ENCODE measurements at places on chromosomes 2 and 18.
A peak's percentile ranks its signal among the peaks of the same experiment; 100 is the strongest.

DNA sequence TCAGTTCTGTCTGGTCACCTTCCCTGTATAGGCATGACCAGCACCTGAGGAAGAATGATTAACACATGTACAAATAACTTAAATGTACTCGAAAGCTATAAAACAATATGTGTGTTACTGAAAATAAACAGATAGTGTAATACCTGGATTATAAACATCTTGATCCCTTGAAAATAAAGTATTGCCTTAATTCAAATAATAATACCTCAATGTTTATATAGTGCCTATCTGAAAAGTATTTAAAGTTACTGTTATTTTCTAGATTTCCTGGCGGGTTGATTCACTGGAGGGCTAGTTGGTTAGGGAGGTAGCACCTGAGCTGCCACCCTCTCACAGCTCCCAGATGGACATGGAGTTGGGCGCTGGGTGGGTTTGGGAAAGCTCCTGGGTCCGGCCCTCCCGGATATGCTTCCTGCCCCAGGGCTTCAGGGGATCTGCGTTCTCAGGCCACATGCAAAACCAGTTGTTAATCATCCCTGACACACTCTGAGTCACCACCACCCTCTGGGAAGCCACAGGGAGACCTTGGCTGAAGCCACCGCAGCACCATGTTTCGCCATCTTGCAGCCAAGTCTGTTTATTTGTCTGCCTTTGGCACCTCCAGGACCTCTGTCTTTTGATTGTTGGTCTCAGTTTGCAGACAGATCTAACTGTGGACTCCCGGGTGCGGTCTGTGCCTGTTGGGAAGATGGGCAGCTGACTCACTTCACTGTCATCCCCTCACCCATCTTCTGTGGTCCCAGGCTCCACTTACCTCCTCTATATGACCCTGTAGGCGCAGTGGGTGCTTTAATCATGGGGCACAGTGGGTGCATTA is 35.3 kb downstream of the RAB31 start:
- DNase-seq, result no peak

DNA sequence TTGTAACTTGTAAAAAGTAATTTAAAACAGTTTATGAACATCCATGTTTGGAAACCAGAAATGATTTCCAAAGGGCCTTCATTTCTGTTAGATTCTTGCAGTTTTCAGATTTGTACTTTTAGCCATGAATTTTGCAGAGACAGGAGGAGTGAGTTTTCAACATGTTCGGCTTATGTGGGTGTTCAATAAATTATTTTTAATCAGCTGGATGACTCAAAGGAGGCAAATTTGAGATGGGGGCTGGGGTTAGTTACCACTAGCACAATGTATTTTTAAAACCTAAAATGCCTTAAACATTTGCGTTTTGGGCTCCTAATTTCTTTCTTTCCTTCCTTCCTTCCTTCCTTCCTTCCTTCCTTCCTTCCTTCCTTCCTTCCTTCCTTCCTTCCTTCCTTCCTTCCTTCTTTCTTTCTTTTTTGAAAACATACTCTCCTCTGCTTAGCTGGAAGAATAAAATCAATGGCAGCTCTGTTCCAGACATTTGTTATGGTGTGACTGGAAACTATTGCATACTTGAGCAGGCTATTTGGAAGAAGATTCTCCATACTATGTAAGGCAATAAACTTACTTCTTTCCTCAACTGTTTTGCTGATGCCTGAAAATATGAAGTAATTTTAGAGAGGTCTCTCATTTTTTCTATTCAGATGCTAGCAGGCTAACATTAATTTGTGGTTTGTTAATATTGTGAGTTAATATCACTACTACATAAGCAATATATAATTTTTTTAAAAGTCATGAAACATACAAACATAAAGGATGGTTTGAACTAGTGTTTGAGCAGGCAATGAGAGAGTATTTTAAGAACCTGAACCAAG is 394.4 kb downstream of the NYAP2 start:
- no peak for DNase-seq

DNA sequence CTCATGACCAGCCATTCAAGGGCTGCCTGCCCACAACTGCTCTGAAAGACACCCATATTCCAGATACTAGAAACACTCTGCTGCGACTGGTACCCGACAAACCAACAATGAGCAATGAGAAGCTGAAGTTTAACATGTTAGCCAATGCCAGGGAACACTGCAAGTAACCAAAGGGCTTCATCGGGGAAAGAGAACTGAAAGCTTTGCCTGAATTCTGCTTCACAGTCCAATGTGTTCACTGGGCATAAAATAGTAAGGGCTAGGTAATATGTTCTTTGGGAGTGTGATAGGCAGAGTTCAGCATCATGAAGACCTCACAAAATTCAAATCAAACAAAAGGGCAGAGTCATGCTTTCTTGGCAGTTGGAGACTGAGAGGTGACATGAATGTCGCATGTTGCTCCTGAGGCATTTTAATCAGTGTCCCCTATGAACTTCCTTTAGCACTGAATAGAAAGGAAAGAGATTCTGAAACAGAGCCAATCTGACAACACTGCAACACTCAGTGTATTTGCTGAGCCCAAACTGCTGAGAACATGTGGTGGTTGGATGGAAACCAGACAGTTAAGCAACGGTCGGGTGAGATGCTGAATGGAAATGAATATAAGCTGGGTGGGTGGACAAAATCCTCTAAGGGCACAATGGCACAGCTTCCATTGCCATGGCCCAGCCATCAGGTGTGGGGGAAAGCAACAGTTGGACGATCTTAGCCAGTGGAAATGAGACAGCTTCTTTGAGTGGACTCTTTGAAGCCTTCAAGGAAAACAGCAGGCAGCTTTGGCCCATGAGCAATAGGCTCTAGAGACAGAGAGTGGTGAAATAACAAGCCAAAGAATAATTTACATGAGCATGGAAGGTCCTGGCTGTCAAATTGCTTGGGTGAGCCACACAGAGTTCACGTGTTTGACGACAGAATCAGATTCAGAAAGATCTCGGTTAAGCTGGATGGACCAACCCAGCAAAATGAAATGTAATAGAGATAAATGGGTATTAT is 277.5 kb downstream of the AFF3 start:
- peak; percentile 41 for DNase-seq

DNA sequence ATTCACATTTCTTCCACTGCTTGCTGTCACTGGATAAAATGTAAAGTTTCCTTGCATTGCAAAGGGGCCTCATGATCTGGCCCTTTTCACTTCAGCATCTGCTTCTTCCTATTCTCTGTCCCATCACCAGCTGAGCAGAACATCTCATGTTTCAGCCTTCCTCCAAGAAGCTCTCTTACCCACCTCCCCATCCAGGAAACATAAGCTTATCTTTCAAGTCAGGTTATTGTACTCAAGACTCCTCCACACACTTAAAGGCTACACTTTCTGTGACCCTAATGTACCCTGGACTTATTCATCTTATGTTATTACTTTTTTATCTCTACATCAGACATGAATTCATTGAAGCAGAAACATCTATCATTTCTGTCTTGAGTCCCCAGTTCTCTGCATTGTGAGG is 230.5 kb downstream of the PMAIP1 start:
- DNase-seq, result no peak

DNA sequence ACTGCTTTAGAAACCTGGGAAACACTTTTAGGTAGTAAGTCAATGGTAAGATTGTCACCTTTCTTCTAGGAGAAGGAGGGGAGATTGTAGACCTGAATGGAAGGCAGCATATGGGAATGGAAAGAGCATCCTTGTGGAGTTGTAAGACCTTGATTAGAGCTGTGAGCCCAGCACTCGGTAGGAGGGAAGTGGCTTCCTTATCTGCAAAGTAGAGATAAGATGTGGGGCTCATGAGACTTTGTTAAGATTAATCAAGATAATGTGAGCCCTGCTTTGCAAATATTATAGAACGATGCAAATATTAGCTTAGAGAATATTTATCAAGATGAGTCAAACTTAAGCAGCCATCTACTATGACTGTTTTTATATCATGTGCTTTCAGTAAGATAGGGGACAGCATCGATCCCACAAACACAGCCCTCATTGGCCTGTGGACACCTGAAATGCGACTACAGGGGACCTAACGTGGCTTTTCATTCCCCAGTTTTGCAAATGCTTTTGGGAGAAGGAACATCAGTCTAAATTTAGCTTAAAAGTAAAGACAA is 243.7 kb downstream of the LTBP1 start:
- no peak for DNase-seq

GRCh38 chr18:8990276-8991031 is 112.0 kb upstream of the NDUFV2 start:
- no peak for DNase-seq

DNA sequence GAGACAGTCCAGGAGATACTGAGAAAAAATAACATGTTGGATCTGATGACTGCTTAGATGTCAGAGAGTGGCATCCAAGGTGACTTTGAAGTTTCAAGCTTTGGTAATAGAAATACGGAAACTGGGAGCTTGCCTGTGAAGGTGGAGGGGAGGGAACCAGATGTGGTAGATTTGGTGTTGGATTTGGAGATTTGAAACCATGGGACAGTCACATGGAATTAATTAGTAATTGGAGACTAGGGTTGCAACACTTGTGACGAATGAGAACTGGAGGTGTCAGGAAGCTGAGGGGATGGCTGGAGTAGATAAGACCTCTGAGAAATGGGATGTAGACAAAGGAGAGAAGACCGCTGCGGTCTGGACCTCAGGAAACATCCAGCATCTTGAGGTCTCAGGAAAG is 46.7 kb downstream of the RPL37A start:
- DNase-seq, result no peak

- no peak for DNase-seq
Observed at GRCh38 chr2:111676291-111676822, 207.6 kb downstream of the ANAPC1 start.

DNA sequence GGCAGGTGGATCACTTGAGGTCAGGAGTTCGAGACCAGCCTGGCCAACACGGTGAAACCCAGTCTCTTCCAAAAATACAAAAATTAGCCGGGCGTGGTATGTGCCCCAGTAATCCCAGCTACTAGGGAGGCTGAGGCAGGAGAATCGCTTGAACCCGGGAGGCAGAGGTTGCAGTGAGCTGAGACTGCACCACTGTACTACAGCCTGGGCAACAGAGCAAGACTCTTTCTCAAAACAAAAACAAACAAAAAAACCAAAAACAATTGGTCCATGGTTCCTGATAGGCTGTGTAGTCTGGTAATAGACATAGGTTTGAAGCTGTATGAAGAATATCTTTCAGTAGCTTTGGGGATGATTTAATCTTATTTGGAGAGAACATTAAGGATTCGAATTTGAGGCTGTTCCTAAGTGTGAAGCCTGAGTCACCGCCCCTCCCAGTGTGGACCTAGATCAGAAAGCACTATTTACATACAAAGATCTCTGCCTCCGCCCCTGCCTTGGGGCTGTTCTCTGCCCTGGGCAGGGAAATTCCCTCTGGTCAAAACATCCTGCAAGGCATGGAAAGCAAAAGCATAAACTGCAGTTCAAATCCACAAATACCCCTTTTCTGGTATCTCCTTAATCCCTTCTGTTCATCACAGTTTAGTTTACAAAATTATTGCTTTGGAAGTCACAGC is 52.8 kb upstream of the PMAIP1 start:
- DNase-seq, result no peak

GRCh38 chr2:56309626-56310170 is 125.9 kb downstream of the CCDC85A start:
- no peak for DNase-seq

DNA sequence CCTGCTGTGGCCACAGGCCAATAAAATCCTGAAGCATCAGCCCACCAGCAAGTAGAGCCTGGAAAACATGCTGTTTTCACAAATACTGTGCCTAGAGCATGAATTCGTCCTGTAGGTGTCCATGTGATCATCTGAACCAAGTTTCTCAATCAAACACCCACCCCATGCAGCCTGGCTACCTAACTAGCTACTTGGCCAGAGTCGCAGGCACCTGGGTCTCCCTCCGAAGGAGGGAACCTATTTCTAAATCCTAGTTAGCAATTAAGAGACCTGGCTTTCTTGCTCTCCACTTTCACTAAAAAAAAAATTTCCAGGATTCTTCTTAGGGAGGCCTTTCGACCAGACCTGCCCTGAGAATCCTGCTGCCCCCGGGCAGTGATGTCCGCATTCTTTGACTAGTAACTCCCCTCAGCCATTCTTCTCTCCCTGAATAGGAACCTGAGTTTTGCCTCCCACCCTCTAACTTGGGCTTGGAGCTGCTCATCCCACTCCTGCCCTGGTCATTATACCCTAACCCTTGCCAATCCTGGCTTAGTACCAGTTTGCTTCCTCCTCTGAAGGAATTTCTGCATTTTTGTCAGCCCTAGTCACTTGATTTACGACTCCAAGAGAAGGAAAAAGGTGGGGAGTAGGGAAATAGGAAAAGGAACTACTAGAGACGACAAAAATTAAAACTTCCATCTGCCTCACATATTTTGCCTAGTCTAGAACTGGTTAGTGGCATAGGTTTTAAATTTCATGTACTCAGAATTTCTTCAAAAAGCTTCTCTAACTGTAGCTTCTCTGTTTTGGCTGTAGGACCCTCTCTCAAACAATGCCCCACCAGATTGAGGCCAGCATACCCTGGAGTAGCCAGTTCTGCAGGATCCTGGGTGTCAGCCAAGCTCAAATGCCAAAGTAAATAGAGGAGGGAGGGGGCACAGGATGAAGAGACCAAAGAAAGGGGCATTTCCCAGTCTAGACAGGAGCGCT is 25.4 kb upstream of the TANK start:
- no peak for DNase-seq

- no peak for DNase-seq
Observed at GRCh38 chr2:30656079-30656478, 151.2 kb downstream of the CAPN13 start.

GRCh38 chr2:35503738-35504199 is 851.8 kb upstream of the CRIM1 start:
- no peak for DNase-seq

- DNase-seq, result no peak
Observed at GRCh38 chr2:194819367-194819766, 837.7 kb upstream of the SLC39A10 start.

DNA sequence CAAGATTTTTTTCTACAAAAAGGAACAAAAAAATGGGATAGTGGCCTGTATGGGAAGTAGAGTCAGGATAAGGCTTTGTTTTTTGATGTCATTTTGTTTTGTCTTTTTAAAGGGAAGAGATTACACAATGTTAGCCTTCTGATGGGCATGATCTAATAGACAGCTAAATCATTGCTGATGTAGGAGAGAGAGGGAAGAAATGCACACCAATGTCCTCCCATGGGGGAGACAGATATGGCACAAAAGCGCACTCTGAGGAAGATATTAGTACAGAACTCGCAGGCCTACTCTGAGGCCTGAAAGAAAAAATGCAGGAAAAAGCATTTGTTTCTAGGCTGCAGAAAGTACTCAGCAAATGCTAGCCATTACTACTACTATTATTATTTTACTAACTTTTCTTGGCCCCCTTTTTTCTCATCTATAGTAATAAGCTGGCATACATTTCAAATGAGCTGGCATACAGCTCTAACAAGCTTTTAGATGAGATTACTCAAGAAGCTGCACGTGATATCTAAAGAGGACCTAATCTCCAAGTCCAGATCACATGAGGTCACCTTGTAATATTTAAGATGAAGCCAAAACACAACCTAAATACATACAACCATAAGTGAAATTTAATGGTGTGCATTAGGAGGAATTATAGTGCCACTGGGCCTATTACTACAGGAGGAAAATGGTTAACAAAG is 269.4 kb upstream of the TANK start:
- no peak for DNase-seq
